ENCODE measurements at places on chromosomes 1 and 21.

GRCh38 chr1:63638471-63638870, 45.3 kb downstream of the PGM1 start:
- H3K27me3 ChIP-seq, result no peaks in the 10 kb centered on the region
- no peaks in the 10 kb centered on the region for H3K4me1 ChIP-seq
- H3K27ac ChIP-seq, result no peak overlapping the region
- DNase-seq, result no peak
- peaks cover 6% of the 10 kb centered on the region for H3K36me3 ChIP-seq

DNA sequence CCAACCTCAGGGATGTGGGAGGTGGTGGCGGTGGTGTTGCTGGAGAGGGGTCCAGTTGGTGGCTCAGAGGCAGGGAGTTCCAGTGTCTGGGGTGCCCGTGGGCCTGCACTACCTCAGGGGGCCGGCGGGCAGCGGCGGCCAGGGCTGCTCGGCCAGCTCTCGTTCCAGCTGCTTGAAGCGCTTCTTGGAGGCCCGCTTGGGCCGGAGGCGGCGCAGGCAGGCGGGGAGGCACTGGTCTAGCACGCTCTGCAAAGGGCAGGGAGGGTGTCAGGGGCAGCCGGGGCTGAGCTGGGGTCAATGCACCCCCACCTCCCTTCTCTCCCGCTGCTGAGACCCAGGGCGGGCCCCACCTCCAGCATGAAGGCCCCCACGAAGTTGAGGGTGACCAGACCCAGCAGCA, 5.7 kb upstream of the MFAP2 start:
- no peak overlapping the region for H3K4me3 ChIP-seq
- DNase-seq, result no peak
- no peaks in the 10 kb centered on the region for H3K36me3 ChIP-seq
- H3K4me1 ChIP-seq, result no peaks in the 10 kb centered on the region
- no peak overlapping the region for H3K27ac ChIP-seq

- no peak overlapping the region for H3K4me3 ChIP-seq
- DNase-seq, result no peak
- H3K27me3 ChIP-seq, result no peaks in the 10 kb centered on the region
Observed at GRCh38 chr1:67213948-67214347, 47.7 kb downstream of the IL23R start.

- no peak for DNase-seq
- H3K4me3 ChIP-seq, result no peak overlapping the region
- H3K36me3 ChIP-seq, result no peaks in the 10 kb centered on the region
- H3K4me1 ChIP-seq, result no peaks in the 10 kb centered on the region
Observed at GRCh38 chr1:192986110-192986747, 72.9 kb downstream of the UCHL5 start.

GRCh38 chr1:243471754-243472745, 216.2 kb downstream of the SDCCAG8 start:
- H3K36me3 ChIP-seq, result no peaks in the 10 kb centered on the region
- H3K27me3 ChIP-seq, result no peaks in the 10 kb centered on the region
- no peak overlapping the region for H3K27ac ChIP-seq
- no peaks in the 10 kb centered on the region for H3K4me1 ChIP-seq
- no peak for DNase-seq

- no peaks in the 10 kb centered on the region for H3K27me3 ChIP-seq
- no peak overlapping the region for H3K27ac ChIP-seq
- no peak overlapping the region for H3K4me3 ChIP-seq
- H3K4me1 ChIP-seq, result no peaks in the 10 kb centered on the region
Observed at GRCh38 chr1:230464671-230465070, 38.5 kb upstream of the PGBD5 start.

- DNase-seq, result no peak
- no peaks in the 10 kb centered on the region for H3K36me3 ChIP-seq
- H3K4me1 ChIP-seq, result no peaks in the 10 kb centered on the region
- no peak overlapping the region for H3K4me3 ChIP-seq
Observed at GRCh38 chr1:62800281-62800680, 16.3 kb downstream of the ATG4C start.

DNA sequence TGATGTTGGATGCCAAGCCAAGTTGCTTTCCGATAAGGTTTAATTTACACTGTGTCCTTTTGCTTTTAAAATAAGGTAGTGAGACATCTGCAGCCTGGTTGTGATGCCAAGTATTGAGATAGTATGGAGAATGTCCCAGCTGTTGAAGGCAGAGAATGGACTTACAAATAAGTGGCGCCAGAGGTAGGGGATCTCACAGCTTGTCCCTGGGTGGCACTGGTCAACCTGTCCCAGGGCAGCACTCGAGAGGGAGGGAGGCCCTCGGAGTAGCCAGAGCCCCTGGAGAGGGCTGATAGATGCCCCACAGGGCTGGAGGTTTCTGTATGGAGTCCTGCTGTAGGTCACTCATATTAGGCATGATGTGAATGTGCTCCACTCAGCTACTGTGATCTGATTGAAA, 98.5 kb downstream of the GALNT2 start:
- DNase-seq, result no peak
- no peak overlapping the region for H3K27ac ChIP-seq
- H3K4me3 ChIP-seq, result no peak overlapping the region

GRCh38 chr1:54928327-54928726, 41.3 kb upstream of the DHCR24 start:
- no peaks in the 10 kb centered on the region for H3K4me1 ChIP-seq
- H3K36me3 ChIP-seq, result no peaks in the 10 kb centered on the region
- no peak for DNase-seq
- H3K27ac ChIP-seq, result no peak overlapping the region
- H3K27me3 ChIP-seq, result no peaks in the 10 kb centered on the region

DNA sequence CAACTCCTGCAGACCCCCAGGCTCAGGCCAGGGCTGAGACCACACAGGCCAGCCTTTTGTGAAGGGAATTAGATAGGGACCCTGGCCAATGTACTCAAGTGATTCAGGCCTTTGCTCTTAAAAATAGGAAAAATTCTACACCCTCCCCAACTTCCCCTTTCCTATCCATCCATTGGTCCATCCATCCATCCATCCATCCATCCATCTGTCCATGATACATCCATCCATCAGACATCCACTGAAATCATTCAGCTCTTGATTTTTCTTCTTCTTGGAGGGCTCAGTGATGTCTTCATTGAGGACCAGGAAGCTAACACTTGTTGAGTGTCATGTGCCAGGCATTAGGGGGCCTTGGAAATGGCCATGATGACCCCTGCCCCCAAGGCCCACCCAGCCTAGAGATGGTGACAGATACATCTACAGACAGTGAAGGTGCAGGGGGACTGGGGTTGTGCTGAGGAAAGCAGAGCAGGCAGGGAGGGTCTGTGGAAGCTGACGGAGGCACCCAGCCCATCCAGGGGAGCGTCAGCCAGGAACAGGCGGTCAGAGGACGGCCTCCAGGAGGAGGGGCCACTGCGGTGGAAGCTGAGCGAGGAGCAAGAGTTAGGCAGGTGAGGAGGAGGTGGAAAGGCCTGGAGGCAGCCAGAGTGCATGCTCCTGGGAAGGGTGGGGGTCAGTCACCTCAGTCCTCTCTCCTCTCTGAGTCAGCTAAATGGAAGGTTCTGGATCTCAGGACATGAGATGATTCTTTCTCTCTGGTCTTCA, 81.9 kb downstream of the EPHB2 start:
- H3K27me3 ChIP-seq, result no peaks in the 10 kb centered on the region
- DNase-seq, result no peak
- H3K4me3 ChIP-seq, result no peak overlapping the region
- H3K36me3 ChIP-seq, result no peaks in the 10 kb centered on the region

DNA sequence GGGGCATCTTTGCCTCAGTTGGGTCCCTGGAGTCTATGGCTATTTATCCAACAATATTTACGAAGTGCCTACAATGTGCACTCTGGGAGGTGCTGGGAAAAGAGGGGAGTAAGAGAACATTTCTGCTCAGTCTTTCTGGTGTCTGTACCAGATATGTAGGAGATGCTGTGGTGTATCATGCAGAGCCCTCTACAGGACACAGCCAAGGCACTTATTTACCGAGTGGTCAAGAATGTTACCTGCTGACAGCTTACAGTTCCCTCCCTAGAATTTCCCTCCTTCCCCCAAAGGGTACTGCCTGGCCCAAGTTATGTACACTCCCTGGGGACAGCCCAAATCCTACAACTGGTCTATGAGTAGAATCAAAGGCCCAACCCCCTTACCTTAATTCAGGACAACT, 177.7 kb downstream of the C1orf94 start:
- no peaks in the 10 kb centered on the region for H3K27me3 ChIP-seq
- no peaks in the 10 kb centered on the region for H3K4me1 ChIP-seq
- no peak overlapping the region for H3K4me3 ChIP-seq
- DNase-seq, result no peak
- H3K36me3 ChIP-seq, result no peaks in the 10 kb centered on the region
- H3K27ac ChIP-seq, result no peak overlapping the region

GRCh38 chr21:38350684-38351083, 93.9 kb downstream of the KCNJ15 start:
- DNase-seq, result no peak
- no peaks in the 10 kb centered on the region for H3K4me1 ChIP-seq
- no peak overlapping the region for H3K4me3 ChIP-seq
- no peaks in the 10 kb centered on the region for H3K36me3 ChIP-seq
- H3K27me3 ChIP-seq, result no peaks in the 10 kb centered on the region
- no peak overlapping the region for H3K27ac ChIP-seq

DNA sequence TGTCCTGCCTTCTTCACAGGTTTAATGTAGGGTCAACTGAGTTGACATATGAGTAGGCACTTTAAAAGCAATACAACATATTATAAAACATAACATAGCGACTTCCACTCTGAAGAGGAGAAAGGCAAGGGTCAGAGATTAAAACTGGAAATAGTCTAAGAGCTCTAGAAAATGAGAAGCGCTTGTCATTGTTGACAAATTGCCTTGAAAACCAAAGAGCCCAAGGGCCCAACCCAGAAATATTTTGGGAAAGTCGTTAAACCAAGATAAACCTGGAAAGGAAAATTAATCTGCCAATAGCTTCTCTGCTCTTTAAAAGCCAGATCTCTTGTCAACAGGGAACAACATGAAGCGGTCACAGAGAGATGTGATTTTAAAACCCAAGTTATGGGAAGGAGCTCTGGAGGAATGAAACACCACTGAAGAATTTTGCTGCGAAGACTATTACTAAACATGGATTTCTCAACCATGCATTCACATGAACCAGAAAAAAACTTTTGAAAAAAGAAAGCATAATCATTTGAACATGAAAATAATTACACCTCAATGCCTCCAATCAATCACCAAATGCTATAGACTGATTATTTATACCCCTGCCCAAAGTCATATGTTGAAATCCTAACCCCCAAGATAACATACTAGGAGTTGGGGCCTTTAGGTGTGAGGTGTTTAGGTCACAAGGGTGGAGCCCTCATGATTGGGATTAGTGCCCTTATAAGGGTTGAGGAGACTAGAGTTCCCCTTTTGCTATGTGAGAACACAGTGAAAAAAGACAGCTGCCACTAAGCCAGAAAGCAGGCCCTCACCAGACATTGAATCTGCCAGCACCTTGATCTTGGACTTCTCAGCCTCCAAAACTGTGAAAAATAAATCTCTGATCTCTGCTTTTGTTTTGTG, 33.0 kb upstream of the MTF1 start:
- peak overlapping the region; percentile 43 for H3K27ac ChIP-seq
- no peaks in the 10 kb centered on the region for H3K4me1 ChIP-seq
- no peak for DNase-seq
- H3K36me3 ChIP-seq, result peaks cover 15% of the 10 kb centered on the region
- no peak overlapping the region for H3K4me3 ChIP-seq
- H3K27me3 ChIP-seq, result no peaks in the 10 kb centered on the region

GRCh38 chr1:6281511-6282402, 20.9 kb upstream of the GPR153 start:
- no peaks in the 10 kb centered on the region for H3K27me3 ChIP-seq
- no peak overlapping the region for H3K27ac ChIP-seq
- no peak for DNase-seq
- H3K36me3 ChIP-seq, result no peaks in the 10 kb centered on the region

DNA sequence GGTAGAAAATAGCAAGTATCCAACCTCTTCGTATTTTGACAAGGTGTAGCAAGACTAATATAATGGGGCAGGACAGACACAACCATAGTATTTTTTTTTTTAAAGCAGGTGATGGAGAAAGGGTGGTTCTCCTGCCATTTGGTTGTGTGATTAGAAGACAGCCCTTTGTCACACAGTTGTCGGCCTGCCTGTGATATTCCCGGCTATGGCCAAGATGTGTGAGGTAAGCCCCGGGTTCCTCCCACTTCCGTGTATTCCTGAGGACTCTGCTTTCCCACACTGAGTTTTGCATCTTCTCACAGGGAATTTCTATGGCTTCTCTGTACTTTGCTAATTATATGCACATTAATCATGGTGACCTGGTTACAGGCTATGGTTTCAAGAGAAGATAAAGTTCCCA, 35.9 kb downstream of the ZNF496 start:
- no peaks in the 10 kb centered on the region for H3K4me1 ChIP-seq
- DNase-seq, result no peak
- H3K36me3 ChIP-seq, result no peaks in the 10 kb centered on the region
- H3K4me3 ChIP-seq, result no peak overlapping the region

- H3K27me3 ChIP-seq, result no peaks in the 10 kb centered on the region
- DNase-seq, result no peak
- H3K4me1 ChIP-seq, result no peaks in the 10 kb centered on the region
- no peak overlapping the region for H3K4me3 ChIP-seq
Observed at GRCh38 chr1:174044418-174045222, 22.5 kb upstream of the RC3H1 start.

- H3K27ac ChIP-seq, result no peak overlapping the region
- DNase-seq, result peak; percentile 36
- no peaks in the 10 kb centered on the region for H3K36me3 ChIP-seq
- H3K27me3 ChIP-seq, result no peaks in the 10 kb centered on the region
- no peaks in the 10 kb centered on the region for H3K4me1 ChIP-seq
Observed at GRCh38 chr1:10630661-10631120, 155.9 kb downstream of the PEX14 start.

- no peak overlapping the region for H3K27ac ChIP-seq
- H3K4me1 ChIP-seq, result peaks cover 17% of the 10 kb centered on the region
- H3K27me3 ChIP-seq, result no peaks in the 10 kb centered on the region
- no peak overlapping the region for H3K4me3 ChIP-seq
- DNase-seq, result no peak
Observed at GRCh38 chr1:15522551-15522950, 1.5 kb downstream of the CASP9 start.

GRCh38 chr1:109579491-109579890, 31.1 kb downstream of the GNAI3 start:
- no peak overlapping the region for H3K27ac ChIP-seq
- DNase-seq, result no peak
- peaks cover 26% of the 10 kb centered on the region for H3K36me3 ChIP-seq
- H3K27me3 ChIP-seq, result no peaks in the 10 kb centered on the region
- no peaks in the 10 kb centered on the region for H3K4me1 ChIP-seq

DNA sequence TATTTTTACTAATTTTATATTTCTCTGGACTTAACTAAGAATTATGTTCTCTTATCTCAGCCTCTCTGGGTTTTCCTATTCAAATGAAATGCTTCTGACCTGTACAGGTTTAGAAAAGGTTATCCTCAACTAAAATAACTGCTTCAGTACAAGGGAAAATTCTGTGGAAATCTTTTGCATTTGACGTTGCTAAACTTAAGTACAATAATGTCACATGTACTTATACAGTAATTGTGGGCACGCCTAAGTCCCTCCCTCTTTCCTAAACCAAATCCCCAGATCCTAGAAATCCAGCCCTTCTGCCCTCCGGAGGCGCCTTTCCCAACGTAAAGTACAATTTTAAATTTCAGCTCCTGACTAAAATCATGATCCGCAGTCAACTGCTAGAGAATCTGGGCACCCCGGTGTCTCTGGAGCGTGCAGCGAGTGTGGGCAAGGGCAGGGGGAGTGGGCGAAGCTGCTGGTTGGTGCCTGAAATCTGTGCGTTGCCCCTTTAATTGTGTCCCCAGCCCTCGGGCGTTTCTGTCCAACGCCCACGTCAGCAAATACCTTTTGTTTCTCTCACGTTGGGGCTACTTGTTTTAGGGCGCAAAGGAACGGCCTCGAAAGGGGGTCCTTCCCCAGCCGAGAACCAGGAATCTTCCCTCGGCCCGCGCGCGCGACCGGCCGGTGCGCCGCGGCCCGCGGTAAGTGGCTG, at the start of gene ZBTB8A:
Gene ZBTB8A (plus strand): TSS at position 541 of the 697 bp plus-strand sequence. CDS start 53,505 bp downstream, outside the sequence.
- DNase-seq, result no peak
- peaks cover 20% of the 10 kb centered on the region for H3K27me3 ChIP-seq
- H3K4me1 ChIP-seq, result peaks cover 5% of the 10 kb centered on the region
- peak within 1 kb of the TSS; percentile 40 for H3K27ac ChIP-seq
- H3K36me3 ChIP-seq, result no peaks in the 10 kb centered on the region

All from CD8-positive, alpha-beta memory T cell (primary cell).